Transverse colon (tissue), 4 donors: ENCODE measurements at places on chromosomes 2 and 18. TPM values are rescaled to one million over a fixed set of nuclear protein-coding genes. Genes with fewer than 3 reads are reported as not detected.

CRYGC gene
- total RNA-seq = not detected

NXPH2 gene
- total RNA-seq = not detected

RNF152 gene
- 340 TPM for total RNA-seq

C2orf69 gene
- total RNA-seq = 26.3 TPM

CIDEA gene
- total RNA-seq = 0.68 TPM

AP1S3 gene
- 2.3 TPM for total RNA-seq

ANKRD62 gene
- total RNA-seq = not detected
